Activated T-cell treated with anti-CD3 and anti-CD28 coated beads for 4 hours (primary cell): ENCODE measurements at places on chromosomes 6 and 20.

- no peak for DNase-seq
Observed at GRCh38 chr20:32969356-32970114, 34.7 kb downstream of the SUN5 start.

DNA sequence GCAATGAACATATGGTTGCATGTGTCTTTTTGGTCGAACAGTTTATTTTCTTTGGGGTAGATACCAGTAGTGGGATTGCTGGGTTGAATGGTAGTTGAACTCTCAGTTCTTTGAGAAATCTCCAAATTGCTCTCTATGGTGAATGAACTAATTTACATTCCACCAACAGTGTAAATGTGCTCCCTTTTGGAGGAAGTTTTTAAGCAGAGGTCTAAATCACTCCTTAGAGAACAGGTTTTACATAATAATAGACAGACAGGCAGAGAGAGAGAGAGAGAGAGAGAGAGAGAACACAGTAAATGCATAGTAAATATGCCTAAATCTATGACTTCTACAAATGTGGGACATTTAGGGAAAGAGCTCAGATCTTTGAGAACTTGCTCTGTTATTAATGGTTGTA, 37.6 kb downstream of the GRM1 start:
- no peak for DNase-seq

GRCh38 chr6:138334000-138334399, 43.7 kb upstream of the SMIM28 start:
- DNase-seq = no peak

DNA sequence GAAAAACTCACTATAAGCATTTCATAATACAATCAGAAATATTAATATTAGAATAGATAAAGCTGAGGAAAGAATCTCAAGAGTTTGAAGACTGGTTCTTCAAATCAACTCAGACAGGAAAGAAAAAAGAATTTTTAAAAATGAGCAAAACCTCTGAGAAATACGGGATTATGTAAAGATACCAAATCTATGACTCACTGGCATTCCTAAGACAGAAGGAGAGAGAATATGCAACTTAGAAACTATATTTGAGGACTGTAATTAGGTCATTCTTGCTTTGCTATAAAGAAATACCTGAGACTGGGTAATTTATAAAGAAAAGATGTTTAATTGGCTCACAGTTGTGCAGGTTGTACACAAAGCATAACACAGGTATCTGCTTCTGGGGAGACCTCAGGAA, 665.1 kb downstream of the RNF144B start:
- no peak for DNase-seq

- no peak for DNase-seq
Observed at GRCh38 chr6:161736781-161737292, 463.0 kb upstream of the AGPAT4 start.

- no peak for DNase-seq
Observed at GRCh38 chr6:26477426-26477825, 19.7 kb downstream of the BTN2A1 start.

DNA sequence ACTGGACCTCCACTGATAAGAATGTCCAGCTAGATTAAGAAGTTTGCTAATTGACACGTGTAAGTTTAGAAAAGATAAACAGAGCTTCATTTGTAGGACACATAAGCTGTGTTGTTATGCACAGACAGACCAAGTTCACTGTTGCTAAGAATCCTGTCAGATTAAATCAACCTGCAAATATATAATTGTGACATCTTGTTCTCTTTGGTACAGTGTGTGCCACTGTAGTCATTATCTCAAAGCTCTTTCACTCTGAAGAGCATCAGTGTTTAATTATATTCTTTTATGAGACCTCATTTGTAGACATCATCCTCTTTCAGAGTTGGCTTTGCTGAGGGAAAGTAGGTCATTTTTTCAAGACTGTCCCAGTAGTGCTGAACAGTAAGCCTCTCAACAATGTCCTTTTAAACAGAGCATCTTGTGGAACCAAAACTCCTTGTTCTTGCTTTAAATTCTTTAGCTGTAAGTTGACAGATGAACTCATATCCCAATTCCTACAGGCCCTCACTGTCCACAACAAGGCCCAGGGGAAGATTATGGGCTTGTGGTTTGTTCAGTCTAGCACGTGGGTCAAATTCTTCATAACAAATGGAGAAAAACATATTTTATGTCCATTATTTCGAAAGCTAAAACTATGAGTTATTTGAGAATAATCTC, 252.4 kb downstream of the HDGFL1 start:
- no peak for DNase-seq

- DNase-seq = no peak
Observed at GRCh38 chr20:36086767-36087166, 67.8 kb upstream of the EPB41L1 start.

DNA sequence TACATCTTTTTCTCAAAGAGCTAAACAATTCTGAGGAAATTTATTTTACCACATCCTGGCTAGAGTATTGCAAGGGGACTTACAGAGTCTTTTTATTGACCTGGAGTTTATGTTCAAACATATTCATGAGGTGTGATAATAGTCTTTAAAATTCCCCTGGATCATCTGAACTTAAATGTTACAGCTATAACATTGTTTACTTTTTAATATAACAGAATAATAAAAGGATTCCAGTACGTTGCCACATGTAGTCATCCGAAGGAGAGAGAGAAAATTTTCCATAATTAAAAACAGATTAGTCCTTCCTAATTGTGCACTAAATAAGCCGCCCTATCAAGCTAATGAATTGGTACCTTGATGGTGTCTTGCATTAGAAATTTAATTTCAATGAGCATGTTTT, 765.4 kb upstream of the MAP3K7 start:
- no peak for DNase-seq

DNA sequence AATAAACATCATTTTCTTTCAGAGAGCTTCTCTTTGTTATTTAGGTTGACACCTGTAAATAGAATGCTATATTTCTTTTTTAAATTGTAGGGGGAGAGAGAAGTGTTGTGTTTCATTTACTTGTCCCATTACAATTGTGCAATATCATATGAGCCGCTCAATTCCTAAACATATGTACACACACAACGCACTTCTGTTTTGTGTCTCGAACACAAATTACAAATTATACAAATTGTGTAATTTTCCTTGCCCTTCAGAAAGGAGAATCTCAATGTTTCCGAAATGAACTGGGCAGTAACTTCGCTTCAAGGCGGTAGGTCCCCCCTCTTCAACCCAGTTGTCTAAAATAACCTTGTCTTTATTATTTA, 2.6 kb upstream of the ABT1 start:
- DNase-seq = no peak

DNA sequence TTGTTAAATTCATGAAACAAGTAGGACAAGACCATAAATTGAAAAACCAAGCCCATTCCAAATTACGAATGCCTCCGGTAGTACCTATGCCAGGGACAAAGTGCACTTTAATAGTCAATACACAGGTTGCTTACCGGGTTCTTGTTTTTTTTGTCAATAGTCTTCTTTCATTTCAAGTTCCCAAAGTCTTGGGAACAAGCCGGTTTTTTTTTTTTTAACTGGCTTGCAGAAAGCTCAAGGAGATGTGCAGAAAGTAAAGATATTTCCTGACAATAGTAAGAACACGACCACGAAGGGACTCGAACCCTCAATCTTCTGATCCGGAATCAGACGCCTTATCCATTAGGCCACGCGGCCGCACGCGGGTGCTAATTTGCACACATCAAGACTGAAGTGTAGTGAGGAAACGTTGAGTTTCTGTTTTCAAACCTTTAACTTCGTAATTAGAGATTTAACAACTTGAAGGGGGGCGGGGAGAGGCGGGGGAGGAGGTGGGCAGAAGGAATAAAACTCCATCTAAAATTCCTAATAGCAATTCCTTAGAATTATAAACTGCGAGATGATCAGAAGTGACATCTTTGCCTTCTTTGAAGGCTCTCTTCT, 181.0 kb downstream of the TRIM27 start:
- no peak for DNase-seq

DNA sequence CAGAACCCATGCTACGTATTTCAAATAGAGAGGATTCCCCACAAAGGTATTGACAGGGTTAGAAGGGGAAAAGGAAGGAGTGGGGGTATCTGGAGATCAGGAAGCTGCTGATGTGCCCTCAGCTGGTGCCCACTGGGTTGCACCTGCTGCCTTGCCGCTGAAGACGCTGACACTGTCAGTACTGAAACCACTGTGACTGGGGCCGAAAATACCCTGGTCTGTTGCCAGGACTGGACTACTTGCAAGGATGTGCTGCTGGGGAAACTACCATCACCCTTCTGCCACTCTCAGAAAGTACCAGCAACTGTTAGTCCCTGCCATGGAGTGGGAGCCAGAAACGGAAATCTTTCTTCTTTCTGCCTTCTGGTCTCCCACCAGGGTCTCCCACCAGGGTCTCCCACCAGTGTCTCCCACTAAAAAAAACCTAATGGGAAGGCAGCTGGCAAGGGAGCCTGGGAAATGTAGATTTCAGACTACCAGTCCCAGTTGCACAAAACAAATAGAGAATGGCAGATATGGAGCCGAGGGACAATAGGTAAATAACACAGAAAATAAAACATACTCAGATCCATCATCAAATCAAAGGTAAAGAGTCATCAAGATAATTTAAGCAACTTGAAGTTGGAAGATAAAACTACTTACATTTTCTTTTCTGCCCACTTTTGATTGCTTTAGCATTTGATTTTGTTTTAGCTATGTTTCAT, 204.8 kb downstream of the TPBG start:
- no peak for DNase-seq

- DNase-seq = no peak
Observed at GRCh38 chr20:41222296-41222695, 85.0 kb downstream of the PLCG1 start.

- DNase-seq = no peak
Observed at GRCh38 chr20:57566399-57566798, 5.5 kb downstream of the PCK1 start.

DNA sequence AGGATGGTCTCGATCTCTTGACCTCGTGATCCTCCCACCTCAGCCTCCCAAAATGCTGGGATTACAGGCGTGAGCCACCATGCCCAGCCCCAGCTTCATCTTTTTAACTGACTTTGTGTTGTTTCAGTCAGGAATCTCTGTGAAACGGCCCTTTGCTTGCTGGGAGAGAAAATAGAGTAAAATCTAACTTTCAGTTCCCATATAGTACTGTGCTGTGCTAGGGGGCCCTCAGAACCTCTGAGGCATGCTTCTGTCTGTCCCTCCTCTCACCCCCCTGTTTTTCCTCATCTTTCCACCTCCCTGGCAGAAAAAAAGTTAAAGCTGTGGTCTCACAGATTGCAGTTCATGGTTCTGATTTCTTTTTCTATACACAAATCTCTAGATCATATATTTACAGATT, 48.4 kb downstream of the LRP11 start:
- DNase-seq = no peak

GRCh38 chr6:40721271-40721952, 134.2 kb upstream of the LRFN2 start:
- no peak for DNase-seq

DNA sequence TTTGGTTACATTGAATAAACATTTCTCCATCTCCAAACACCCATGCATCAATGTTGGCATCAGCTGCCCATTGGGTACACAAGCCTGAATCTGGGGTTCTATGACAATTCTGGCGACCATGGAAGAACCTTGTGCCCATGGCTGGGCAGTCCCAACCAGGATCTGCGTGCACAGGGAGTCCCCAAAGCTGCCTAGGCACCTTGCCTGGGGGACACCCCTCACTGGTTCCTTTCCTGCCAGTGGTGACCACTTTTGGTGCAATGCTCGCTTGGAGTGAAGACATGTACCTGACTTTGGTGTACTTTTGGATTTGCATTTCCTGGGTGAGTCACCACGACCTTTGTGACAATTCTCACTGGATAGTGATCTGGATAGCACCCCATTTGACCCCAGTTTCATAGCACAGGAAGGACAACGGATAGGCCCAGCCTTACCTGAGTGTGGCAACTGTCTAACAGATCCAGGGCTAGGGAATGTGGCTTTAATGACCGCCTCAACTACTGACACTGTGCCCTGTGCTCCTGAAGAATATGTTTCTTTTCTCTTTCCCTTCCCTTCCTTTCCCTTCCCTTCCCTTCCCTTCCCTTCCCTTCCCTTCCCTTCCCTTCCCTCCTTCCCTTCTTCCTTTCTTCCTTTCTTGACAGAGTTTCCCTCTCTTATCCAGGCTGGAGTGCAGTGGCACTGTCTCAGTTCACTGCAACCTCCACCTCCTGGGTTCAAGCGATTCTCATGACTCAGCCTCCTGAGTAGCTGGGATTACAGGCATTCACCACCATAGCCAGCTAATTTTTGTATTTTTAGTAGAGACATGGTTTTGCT, 7.1 kb downstream of the SPINT3 start:
- DNase-seq = no peak

DNA sequence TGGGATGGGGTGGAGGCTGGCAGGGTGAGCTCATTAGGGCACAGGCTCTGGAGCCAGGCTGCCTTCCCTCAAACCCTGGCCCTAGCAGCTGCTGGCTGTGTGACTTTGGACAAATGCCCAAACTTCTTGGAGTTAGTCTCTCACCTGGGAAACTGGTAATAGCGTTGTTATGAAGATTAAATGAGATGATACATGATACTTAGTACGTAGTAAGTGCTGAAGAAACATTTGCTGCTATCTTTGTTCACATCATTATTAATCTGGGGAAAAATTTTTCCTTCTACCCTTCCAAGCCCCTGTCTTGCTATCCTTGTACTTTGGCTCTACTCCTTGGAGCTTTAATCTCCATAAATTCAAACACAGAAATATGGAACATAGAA, 22.3 kb upstream of the PPARD start:
- DNase-seq = no peak

- no peak for DNase-seq
Observed at GRCh38 chr6:107154131-107154800, 39.0 kb upstream of the BEND3 start.

GRCh38 chr6:228881-229651, 63.2 kb upstream of the DUSP22 start:
- DNase-seq = no peak

- DNase-seq = no peak
Observed at GRCh38 chr6:1949538-1949937, 295.9 kb downstream of the GMDS start.

- no peak for DNase-seq
Observed at GRCh38 chr6:53646606-53647005, 18.9 kb downstream of the KLHL31 start.

DNA sequence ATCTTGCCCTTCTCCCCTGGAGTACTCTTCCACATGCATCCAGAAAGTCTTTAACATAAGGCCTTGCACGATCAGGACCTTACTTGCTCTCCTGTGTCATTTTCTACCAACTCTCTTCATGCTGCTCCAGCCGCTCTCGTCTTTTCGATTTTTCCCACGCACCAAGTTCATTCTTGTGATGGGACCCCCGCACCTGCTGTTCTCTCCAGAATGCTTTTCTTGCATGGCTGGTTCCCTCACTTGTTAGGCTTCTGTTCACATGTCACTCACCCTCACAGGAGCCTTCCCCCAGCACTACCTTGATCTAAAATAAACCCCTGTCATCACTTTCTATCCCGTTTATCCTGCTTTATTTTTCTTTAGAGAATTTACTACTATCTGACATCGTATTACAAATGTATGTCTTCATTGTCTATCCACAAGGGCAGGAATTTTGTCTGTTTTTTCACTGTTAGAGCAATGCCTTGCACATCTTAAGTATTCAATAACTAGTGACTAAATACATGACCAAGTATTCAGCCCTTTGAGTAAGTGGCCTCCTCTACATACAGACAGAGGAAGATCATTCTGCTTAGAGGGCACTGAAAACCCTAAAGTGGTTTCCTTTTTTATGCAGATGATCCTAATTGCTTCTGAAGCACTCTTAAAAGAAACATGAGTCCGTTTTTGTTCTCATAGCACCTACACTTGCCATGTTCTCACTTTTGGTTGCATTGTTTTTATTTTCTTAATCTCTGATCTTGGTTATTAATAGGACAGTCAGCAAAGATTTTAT, 166.9 kb downstream of the SLC16A10 start:
- DNase-seq = no peak

- DNase-seq = no peak
Observed at GRCh38 chr6:86789779-86790411, 147.4 kb upstream of the HTR1E start.

- DNase-seq = no peak
Observed at GRCh38 chr6:132491303-132491702, 21.6 kb downstream of the STX7 start.
